ENCODE measurements at places on chromosomes 12 and 14.

- no peak for DNase-seq
Observed at GRCh38 chr12:49428793-49429192, 61.5 kb downstream of the SPATS2 start.

GRCh38 chr14:55701638-55702037, 121.6 kb downstream of the KTN1 start:
- no peak for DNase-seq

GRCh38 chr12:101813117-101813516, 17.6 kb downstream of the GNPTAB start:
- DNase-seq: no peak

GRCh38 chr12:65434737-65435136, 156.3 kb downstream of the MSRB3 start:
- no peak for DNase-seq

- no peak for DNase-seq
Observed at GRCh38 chr12:20561871-20562270, 133.3 kb upstream of the SLCO1C1 start.

GRCh38 chr12:57579677-57580465, 11.1 kb upstream of the PIP4K2C start:
- no peak for DNase-seq

DNA sequence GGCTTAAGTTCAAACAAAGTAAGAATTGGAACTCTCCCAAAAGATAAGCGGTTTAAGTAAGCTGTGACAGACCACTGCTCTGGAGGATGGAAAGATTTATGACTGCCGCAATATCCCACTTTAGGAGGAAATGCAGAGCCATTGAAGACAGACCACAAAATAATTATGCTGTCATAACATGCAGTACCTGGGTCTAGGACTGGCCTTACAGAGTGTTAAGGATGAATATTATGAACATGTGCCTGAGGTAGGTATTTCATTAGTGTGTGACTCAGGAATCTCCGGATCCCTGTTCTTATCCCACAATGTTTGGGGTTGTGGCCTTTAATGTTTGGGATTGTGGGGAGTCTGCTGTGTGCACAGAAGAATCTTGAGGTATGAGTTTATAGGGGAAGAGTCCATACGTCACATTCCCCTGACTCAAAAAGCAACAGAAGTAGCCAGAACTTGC, 114.9 kb downstream of the SAMD4A start:
- no peak for DNase-seq

DNA sequence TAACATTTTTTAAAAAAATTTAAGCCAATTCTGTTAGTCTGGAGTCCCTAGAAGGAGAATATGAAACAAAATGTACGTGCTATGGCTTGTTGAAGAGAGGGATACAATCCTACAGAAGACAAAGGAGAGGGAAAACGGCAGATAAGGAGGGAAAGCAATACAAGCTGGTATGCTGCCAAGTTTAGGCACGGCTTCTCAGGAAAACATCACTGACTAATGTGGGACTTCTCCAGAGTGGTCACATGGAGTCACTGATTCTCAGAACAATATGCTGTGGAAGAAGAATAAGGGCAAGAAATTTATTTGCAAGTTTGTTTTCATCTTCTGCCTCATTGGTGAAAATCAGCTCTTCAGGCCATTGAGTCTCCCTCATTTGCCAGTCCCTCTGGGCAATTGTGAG, 22.9 kb upstream of the NR1H4 start:
- no peak for DNase-seq

DNA sequence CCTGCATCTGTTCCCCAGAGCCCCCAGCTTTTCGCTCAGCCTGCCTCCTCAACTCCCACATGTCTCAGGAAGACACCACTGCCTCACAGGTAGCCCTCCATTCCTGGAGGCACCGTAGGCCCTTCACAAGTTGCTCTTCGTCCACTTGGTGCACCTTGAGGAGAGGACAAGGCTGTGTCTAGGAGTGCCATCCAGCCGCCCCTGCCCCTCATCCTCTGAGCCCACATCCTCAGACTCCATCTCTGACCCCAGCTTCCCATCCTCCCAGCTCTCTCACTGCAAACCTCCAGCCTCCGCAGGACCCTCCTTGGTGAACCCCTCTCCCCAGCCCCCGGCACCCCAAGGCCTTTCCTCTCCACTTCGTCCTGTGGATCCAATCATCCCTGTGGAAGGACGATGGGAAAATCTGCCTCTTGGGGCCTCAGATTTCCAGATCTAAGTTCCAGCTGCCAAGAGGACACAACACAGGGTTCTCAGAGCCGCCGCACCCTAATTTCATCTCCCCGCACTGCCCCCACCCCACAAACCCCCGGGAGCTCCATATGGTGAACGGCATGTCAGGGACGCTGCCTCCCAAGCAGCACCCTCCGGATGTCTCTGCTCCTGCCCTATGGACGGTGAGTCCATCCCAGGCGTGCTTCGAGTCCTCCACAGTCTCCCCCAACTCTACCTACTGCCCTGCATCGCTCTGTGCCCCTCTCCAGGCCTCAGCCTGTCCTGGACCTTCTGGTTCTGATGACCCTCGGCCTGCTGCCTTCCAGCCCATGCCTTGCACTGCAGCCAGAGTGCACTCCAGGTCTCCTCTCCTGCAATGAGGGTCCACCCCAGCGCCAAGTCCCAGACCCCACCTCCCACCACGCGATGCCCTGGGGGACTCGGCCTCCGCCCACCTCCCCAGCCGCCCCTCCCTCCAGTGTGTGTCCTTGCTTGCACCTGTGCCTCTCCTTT, 314.1 kb upstream of the DIO3 start:
- no peak for DNase-seq

GRCh38 chr14:101071493-101071906, 168.0 kb upstream of the RTL1 start:
- DNase-seq: no peak

- no peak for DNase-seq
Observed at GRCh38 chr12:73531752-73532151, 1005.9 kb upstream of the ATXN7L3B start.

- DNase-seq: no peak
Observed at GRCh38 chr12:129700036-129700435, 203.8 kb downstream of the TMEM132D start.

GRCh38 chr14:35701531-35701930, 107.6 kb downstream of the RALGAPA1 start:
- DNase-seq: no peak

DNA sequence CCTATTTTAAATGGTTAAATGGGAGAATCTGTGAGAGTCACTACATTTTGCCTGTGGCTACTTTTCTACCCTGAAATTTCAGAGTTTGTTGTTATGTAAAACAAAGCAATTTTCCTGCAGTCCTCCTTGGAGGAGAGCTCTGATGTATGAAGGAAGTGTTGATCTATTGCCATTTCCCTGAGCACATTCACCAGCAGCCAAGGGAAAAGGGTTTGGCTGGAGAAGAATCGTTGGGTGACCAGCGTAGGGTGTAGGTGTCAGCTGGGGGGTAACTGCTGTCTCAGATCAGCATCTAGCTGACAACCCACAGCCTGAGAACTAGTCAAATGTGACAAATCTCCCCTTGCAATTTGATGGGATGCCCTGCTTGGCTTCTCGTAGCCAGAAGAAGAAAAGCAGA, 230.5 kb downstream of the PDZRN4 start:
- no peak for DNase-seq

GRCh38 chr12:26648584-26648983, 184.4 kb downstream of the ITPR2 start:
- no peak for DNase-seq

DNA sequence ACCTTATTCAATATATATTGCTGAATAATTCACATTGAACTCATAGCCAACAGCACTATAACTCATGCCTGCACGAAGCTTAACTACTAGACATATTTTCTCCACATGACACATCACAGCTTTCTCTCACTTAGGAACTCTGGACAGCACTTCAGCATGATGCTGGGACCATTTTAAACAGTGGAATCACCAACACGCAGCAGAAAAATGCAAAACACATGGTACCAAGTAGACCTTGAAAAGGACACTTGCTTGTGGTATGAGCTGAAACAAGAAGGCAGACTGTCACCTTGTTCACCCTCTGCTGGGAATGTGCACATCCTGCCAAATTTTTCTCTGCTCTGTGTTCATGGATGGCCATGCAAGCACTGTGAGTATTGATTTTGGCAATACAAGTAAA, 34.8 kb upstream of the CD9 start:
- DNase-seq: no peak

- DNase-seq: no peak
Observed at GRCh38 chr12:118763234-118763633, 218.1 kb upstream of the SRRM4 start.

GRCh38 chr14:56708704-56709103, 101.6 kb downstream of the OTX2 start:
- no peak for DNase-seq

DNA sequence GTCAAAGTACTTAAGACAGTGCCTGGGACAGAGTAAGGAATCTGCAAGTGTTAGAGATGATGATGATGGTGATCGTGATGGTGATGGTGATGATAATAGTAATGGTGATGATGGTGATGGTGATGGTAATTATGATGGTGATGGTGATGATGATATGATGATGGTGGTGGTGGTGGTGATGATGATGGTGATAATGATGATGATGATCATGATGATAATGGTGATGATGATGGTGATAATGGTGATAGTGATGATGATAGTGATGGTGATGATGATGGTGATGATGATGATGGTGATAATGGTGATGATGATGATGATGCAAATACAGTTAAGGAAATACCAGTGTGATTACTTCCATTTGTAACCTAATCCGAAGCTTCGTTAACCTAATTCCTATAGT, 5.2 kb upstream of the TMEM132C start:
- DNase-seq: no peak

DNA sequence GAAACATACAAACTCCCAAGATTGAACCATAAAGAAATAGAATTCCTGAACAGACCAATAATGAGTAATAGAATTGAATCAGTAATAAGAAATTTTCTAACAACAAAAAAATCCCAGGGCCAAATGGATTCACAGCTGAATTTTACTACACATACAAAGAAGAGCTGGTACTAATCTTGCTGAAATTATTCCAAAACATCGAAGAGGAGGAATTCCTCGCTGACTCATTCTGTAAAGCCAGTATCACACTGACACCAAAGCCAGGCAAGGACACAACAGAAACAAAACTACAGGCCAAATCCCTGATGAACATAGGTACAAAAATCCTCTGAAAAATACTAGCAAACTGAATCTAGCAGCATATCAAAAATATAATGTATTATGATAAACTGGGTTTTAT, 367.8 kb upstream of the CLEC14A start:
- DNase-seq: no peak

- DNase-seq: no peak
Observed at GRCh38 chr12:123142921-123143735, 7.8 kb downstream of the PITPNM2 start.

DNA sequence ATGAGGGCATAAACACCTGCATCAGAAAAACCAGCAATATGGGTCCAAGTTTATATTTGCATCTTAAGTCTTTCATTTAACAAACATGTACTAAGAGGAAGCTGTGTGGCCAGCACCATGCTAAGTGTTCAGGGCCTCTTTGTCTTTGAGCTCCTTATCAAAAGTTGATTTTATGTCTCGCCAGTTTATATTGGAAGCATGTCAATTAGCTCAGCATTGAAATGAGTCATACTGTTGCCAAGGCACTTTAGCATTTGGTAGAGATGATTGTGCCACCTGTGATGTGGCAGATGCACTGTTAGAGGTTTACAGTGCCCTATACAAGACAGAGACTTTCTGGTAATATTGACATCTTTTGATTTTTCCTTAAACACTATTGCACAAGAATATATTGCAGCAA, 68.5 kb downstream of the BHLHE41 start:
- DNase-seq: no peak

DNA sequence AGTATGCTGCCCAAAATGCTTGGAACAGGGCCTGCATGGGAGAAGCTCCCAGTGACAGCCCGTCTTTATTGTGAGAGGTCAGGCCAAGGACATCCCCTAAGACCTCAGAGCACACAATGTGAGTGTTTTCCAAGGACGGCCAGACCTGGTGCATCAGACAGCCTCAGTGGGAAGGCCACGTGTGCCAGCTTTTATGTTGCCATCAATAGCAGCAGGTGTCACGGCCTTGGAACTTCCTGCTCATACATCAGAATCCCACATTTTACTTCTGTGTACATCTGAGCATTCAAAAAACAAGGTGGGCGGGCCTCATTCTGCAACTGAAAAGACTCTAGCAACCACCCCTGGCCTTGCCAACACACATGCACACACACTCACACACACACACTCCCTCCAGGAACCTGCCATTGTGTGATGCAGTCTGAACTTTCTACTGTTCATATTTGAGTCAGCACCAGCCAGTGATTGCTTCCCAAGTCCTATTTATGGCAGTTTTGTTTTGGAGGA, 753.1 kb upstream of the TBX3 start:
- no peak for DNase-seq

DNA sequence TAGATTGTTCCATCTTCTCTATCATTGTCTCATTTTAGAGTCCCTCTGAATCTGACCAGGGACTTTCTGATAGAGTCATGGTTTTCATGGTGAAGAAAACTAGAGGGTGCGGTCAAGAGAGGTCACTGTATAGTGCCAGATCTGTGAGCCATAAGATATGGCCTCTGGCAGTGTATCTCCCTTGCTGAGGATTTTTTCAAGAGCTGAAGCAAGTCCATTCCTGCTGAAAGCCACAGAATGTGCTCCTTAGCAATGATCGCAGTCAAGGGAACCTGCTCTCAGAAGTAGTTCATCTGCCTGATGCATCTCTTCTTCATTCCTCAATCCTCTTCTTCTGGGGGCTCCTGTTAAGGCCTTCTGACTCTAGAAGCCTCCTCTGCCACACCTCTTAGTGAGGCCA, 405.2 kb downstream of the EGLN3 start:
- no peak for DNase-seq

DNA sequence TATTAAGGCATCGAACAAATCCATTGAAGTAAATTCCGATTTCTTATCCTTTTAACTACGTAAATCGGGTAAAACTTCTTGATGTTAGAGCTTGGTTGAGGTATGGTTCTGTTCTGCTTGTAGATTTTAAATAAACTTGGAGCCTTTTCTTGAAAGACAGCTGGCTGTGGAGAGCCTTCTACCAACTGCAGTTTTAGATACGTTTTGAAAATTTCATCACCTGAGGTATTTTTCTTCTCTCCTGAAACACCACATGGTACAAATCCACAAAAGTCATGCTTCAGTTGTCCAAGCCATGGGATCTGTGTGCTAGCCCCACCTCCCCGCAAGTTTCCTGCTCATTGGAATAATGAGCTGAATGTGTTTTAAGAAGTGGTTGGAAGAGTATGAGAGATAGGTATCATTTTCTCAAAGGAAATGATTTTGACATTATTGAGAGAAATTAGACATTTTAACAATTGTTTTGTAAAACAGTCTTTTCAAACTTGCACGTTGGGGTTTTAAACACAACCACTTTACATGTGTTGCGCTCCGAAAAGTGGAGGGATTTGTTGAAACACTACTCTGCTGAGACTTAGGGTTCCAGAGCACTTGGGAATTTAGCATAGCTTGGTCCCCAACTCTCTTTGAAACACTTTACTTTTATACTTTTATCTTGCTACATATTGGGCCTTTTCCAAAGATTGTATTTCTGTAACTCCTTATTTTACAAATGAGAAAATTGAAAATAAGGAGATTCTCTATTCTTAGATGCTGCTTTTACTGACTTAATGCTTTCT, 1.4 kb downstream of the PPM1A start:
- DNase-seq: no peak

Measured in activated CD8-positive, alpha-beta memory T cell treated with anti-CD3 and anti-CD28 coated beads for 1 hour (primary cell).